ENCODE measurements at places on chromosomes 1 and 21.
A peak's percentile ranks its signal among the peaks of the same experiment; 100 is the strongest.

DNA sequence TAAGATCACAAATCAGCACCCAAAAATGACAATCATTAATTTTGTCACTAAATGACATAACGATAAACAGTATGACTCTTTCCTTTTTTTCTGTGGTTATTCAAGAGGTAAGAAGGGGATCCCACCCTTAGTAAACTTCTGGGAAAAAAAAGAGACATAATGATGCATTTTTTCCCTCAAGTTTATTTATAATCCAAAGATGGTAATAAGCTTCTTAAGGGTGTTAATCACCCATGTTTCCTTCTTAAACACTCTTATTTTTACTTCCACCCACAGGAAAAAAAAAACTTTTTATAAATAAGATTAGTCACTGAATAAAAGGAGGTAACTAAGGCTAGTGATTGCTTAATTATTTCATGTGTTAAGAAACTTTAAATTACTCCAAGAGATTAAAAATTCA is 24.7 kb downstream of the RGS1 start:
- DNase-seq, result no peak

- DNase-seq, result peak; percentile 24
Measured at GRCh38 chr1:42146626-42147320, 6.4 kb upstream of the GUCA2B start.

DNA sequence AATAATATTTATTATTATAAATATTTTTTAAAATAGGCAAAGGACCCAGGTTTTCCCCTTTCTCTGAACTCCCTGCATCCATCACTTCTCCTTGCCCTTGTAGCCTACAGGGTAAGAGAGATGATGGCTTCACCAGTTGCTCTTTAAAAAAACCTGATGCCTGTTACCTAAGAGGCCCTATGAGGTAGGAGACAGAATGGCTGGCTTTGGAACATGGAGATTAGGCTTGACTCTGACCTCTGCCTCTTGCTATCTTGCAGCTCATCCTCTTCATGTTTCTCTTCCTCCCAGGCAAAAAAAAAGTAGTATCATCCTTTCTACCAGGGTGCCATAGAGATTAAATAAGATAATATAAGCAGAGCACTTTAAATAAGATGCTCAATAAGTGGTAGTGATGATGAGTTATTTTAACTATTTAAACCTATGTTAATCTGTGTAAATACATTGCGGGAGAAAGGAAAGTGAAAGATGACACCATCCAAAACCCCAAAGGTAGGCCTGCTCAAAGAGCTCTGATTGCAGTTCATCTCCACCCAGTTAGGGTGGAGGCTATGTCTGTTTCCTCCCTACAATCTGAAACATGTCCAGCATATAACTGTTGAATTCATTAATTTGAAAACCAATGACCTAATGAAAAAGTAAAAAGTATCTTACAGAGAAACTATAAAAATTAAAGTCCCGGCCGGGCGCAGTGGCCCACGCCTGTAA is 51.8 kb downstream of the RGS2 start:
- DNase-seq, result no peak

GRCh38 chr1:59340411-59341307 is 43.8 kb downstream of the FGGY start:
- DNase-seq, result no peak

GRCh38 chr1:46686255-46686654 is 14.6 kb downstream of the TEX38 start:
- DNase-seq, result no peak

- peak; percentile 79 for DNase-seq
Measured at GRCh38 chr1:183881387-183882131, 76.6 kb downstream of the RGL1 start.

DNA sequence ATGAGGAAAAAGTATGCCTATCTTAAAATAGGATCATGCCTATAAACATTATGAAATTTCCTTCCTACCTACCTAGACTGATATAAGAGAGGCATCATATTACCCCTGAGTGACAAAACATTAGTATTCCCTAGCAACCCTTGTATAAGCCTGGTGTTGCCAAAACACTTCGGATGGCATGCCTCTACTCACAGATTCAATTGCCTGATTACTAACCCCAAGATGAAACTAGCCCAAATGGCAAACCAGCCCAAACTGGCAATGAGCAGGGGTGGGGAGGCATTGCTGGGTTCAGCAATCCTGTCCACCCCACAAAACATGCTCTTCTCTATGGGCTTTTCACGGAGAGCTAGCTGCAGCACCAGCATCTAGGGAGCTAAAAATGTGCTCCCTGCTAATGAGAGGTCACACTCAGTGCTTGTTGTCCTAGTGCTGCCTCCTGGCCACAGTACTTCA is 13.9 kb downstream of the PALMD start:
- no peak for DNase-seq

- no peak for DNase-seq
Measured at GRCh38 chr1:105678334-105678733, 1378.1 kb upstream of the PRMT6 start.

DNA sequence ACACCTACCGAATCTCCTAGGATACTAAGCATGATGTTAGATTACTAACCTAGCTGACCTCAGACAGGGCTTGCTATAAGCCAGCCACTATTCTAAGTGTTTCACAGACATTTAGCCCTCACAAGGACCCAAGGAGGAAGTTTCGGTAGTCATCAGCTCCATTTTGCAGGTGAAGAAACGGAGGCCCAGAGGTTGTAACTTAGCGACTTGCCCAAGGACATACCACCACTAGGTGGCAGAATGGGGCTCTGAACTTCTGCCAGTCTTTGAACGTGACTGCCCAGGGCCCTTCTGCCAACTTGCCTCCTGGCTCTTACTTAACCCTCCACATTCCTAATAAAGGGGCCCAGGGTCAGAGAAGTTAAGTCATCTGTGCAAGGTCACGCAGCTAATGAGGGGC is 283.5 kb downstream of the C1orf94 start:
- no peak for DNase-seq

- DNase-seq, result no peak
Measured at GRCh38 chr1:167499664-167500101, 18.6 kb downstream of the CD247 start.

DNA sequence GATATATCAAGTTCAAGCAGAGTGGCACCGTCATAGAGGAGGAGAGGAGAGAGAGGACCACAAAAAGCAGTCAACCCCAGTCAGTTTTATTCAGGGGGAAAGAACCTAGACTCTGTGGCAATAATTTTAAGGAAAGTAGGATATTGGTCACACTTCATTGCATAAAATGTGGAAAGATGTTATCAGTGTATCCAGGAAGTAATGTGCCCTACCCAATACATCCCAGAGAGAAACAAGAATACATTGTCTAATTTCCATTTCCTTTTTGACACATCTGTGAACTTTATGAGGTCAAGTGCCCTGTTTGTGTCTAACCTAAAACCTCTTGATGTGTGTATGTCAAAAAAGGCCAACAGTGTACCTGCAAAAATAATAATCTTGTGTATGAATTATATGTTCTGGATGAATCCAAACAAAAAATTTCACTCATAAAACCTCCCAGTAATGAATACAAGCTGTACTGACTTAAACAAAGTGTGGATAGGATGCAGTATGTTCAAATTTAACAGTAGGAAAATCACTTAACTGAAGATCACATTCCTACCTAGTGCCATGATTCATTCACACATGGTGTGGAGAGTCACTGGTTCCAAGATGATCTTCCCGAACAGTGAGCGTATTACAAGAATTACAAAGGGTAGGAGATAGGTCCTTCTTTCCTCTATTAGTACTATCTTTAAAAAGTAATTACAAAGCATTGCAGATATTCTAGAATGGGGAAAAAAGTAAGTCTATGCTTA is 712.1 kb upstream of the CXADR start:
- no peak for DNase-seq

- DNase-seq, result no peak
Measured at GRCh38 chr1:102942324-102942723, 166.0 kb downstream of the COL11A1 start.

- no peak for DNase-seq
Measured at GRCh38 chr1:83515578-83516154, 483.3 kb downstream of the TTLL7 start.

DNA sequence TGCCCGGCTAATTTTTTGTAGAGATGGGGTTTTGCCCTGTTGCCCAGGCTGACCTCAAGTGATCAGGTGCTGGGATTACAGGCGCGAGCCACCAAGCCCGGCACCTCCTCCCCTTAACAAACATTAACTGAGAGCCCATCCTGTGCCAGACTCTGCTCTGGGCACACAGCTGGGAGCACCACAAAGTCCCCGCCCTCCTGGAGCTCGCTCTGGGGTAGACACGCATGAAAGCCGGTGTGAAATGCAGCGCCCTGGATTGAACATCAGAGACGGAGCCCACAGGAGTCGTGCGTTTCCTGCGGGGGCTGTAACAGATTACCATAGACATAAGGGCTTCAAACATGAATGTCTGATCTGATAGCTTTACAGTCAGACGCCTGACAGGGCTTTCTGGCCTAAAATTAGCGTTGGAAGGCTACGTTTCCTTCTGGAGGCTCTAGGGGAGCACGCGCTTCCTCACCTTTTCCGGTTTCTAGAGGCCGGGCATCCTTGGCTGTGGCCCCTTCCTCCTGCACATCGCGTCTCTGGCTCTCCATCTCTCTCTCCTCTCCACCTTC is 14.3 kb downstream of the SLC27A3 start:
- no peak for DNase-seq

- no peak for DNase-seq
Measured at GRCh38 chr1:66197785-66198184, 336.2 kb upstream of the SGIP1 start.

DNA sequence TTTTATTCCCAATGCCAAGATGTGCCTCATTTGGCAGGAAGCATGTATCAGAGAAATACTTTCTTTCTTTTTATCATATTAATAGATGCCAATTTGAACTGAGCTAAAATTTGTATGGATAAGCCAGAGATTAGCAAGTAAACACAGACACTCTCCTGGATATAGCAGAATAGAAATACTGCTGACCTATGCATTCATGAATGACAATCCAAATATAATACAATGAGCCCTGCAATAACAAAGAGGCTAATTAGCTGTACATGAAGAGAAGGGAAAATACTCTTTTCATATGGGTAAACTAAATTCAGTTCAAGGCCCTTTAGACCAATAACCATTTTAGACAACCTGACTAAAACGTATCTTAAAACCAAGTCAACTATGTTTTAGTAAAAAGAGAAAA is 388.1 kb upstream of the NR5A2 start:
- DNase-seq, result no peak

- no peak for DNase-seq
Measured at GRCh38 chr1:205387845-205388244, 31.1 kb upstream of the KLHDC8A start.
